ENCODE measurements at places on chromosomes 7 and 10.

- no peak for DNase-seq
Observed at GRCh38 chr10:100325158-100325557, 4.9 kb downstream of the PKD2L1 start.

DNA sequence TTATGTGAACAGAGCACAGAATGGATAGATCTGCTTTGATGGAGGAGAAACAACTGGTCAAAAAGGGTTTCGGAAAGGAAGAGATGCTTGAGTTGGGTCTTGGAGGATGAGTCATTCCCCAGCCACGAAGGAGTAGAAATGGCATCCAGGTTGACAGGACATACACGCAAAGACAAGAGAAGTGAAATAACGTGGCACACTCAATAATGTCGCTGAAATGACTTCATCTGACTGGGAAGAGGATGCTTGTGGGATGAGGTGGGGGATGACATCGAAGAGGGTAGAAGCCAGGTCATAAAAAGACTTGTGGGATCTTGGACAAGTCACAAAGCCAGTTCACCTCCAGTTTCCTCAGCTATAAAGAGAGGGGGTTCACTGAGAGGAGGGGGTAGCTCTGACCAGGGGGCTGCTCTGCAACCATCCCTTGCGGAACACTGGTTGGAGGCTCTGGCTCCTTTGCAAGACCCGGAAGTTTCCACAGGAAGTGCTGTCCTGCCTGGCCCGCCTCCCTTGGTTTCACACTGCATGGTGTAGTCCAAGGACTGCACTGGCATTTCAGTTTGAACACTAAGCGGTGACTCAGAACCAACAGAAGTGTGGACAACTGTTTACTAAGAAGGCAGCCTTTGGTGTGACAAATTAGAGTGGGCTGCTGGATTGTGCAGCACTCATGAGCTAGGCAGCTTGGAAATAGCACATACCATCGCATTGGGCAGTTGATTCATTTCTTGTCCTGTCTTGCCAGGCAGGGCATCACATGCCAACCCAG is 189.9 kb upstream of the ADO start:
- DNase-seq: peak; percentile 89

- no peak for DNase-seq
Observed at GRCh38 chr7:71229699-71230098, 97.8 kb downstream of the GALNT17 start.

DNA sequence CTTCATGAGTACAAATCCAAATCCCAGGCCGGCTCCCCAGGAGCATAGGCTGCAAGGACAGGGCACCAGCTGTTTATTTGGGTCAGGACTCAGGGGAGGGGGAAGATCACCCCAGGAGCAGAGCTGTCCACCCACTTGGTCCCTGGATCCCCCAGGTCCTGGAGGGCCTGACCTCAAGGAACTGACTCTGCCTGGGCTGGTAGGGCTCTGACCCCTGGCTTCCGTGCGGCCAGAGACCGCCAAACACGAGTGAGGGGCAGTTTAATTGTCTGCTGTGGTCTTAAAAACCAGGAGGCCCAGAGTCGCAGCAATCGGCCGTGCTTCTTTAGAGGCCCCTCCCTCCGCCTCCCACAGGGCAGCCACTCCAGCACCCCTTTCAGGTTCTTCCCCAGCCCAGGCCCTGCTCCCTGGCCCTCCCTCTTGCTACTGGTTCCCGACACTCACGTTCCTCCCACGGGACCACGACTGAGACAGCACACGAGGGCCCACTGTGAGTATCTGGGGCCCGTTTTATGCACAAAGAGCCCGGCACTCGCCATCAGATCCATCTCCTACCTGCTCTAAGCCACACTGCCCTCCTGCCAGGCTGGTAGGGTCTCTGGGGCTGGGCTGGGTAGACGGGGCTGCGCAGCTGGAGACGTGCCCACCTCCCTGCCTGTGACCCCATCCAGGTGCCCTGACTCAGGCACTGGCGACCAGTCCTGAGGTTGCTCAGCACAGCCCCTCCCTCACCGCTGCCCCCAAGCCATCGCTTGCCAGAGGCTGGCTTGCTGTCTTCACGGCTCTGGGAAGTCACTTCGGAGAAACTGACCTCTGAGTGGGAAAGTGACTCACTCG is 30.0 kb upstream of the CFAP46 start:
- no peak for DNase-seq

DNA sequence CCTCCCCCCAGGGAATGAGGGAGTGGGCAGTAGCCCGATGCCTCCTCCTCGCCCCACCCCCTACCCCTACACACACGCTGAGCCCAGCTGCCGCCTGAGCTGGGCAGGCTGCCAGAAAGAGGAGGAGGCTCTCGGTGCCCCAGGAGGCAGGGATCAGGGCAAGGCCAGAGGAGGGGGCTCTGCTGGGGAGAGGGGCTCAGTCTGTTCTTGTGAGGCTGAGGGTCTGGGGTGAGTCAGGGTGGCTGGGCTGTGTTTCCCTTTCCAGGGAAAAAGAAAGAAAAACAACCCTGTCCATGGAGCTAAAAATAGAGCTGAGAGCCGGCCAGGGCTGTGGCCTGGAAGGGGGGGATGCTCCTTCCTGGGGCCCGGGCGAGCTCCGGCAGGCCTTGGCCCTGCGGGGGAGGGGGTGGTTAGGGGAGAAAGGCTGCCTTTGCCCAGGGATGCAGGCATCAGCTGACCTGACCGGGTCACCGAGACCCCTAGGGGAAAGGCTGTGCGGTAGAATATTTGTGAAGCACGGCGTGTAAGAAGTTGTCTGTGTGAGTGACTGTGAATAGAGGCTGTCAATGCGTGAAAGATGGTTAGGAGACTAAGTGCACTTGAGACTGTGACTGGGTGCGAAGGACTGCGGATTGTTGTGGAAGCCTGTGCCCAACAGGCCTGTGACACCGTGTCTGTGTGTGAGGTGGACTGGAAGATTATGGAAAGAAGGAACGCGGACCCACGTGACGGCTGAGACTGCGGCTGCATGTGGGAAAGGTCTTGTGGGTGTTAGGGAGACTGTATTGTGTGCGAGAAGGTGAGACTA is 1.2 kb upstream of the LZTS2 start:
- peak; percentile 74 for DNase-seq

All from mammary epithelial cell (primary cell).